ENCODE measurements at places on chromosomes 12 and 14.
A peak's percentile ranks its signal among the peaks of the same experiment; 100 is the strongest.

DNA sequence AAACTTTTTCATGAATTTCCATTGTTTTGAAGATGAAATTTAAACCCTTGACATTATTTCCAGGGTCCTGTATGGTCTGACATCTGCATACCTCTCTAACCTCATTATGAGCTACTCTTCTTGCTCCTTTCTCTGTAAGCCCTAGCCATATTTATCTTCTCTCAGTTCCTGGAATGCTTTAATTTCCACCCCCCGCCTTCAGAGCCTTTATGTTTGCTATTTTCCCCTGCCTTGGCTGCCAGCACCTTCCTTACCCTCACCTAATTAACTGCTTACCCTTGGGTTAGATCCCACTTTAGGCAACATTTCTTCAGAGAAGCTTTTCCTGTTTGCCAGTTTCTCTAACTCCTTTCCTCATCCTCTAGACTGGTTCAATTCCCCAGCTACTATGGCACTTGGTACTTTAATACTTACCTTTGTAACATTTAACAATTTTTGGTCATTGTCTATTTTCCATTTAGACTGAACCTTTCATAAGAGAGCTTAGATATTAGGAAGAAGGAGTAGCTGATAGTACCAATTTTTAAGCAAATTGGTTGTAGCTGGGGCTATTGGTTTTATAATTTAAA, 6.0 kb downstream of the STYX start:
- no peak for DNase-seq

GRCh38 chr12:19138551-19138950, 9.0 kb downstream of the PLEKHA5 start:
- DNase-seq: no peak

DNA sequence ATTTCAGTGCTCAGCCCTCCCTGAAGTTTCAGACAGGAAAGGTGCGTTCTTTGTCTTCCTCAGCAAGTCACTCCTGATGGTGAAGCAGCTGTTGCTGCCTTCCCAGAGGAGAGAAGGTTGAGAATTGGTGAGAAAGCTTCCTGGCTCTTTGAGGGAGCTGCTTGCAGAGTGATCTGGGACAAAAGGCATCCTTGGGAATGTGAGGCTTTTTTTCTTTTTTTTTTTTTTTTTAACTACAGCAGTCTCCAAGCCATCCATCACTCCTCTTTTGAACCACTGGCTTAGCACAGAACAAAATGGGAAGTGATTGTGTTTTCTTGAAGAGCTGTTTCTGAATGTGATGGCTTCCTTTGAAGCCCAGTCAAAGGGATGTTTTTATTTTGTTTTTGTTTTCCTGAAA, 120.4 kb upstream of the LRIG3 start:
- no peak for DNase-seq

- no peak for DNase-seq
Observed at GRCh38 chr12:3000548-3001275, 41.5 kb downstream of the TEAD4 start.

DNA sequence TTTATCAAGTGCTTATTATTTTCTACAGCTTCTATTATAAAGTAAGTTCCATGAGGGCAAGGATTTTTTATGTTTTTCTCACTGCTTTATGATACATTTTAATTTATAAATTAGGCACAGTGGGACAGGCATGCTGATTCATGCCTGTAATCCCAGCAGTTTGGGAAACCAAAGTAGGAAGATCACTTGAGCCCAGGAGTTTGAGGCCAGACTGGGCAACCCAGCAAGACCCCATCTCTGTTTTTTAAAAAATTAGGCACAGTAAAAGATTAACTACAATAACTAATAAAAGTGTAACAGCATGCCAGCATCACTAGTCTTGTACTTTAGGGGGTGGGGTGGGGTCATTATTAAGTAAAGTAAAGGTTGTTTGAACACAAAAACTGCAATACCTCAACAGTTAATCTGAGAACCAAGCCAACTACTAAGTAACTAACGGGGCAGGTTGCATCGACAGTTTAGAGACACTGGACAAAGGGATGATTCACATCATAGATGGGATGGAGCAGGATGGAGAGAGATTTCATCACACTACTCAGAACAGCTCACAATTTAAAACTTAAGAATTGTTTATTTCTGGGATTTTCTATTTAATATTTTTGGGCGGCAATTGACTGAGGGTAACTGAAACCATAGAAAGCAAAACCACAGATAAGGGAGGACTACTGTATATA, 119.5 kb downstream of the PLEKHA5 start:
- DNase-seq: no peak

- no peak for DNase-seq
Observed at GRCh38 chr14:47044841-47045240, 393.3 kb upstream of the RPL10L start.

DNA sequence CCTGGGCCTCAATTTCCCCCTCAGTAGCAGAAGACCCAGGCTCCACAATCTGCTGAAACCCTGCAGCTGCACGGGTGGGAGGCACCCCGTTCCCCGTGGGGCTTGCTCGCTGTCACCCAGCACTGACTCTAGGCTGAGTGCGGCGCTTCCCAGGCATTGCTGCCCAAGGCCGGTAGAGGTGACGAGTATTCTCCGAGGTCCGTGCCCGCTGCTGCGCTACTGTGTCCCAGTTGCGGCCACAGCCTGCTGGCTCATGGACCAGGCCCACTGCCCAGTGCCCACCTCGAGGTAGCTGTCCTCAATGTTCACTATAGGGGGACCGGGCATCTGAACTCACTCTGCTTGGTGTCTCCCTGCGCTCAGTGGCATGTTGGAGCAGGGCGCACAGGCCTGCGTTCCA, 74.7 kb downstream of the GSC start:
- no peak for DNase-seq

- no peak for DNase-seq
Observed at GRCh38 chr14:32434880-32435279, 105.8 kb downstream of the AKAP6 start.

- no peak for DNase-seq
Observed at GRCh38 chr14:22329371-22329770, 259.7 kb downstream of the DAD1 start.

DNA sequence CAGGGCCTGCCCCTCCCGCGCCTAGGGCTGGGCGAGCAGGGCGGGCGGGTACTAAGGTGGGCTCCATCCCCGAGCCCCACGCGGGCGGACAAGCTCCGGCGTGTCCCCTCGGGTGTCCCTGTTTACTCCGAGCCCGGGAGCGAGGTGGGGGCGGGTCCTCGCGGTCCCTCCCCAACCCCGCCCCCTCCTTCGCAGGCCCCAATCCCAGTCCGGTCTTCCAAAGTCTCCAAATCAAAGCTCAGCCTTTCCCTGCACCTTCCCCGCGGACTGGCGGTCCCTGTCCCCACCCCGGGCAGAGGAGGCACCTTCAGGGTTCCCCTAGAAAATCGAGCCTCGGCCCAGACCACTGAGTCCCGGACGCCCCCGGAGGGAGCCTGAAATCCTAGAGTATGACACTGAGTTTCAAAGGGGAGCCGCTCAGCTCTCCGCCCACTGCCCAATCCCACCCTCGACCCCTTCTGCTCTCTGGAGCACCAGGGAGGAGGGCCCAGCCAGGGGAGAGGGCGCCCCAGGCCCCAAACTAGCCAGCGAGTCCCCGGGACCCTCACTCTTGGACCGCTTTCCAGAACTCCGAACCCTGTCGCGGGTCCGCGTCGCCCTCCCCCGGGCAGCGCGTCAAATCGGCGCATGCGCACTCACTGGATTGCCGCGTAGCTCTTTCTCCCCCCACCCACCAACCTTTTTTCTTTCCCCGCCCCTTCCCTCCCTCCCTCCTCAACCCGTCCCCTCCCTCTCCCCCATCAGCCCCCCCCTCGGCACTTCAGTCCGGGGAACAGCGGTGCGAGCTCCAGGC, at the start of gene LRP1:
Gene LRP1, plus strand, starts transcription at position 758 of the 793 bp plus-strand sequence. CDS start 482 bp downstream, outside the sequence.
- peak; percentile 81 for DNase-seq

- DNase-seq: no peak
Observed at GRCh38 chr12:11543457-11544158, 105.9 kb upstream of the ETV6 start.

- DNase-seq: peak; percentile 92
Observed at GRCh38 chr12:56258068-56258819, at the start of gene ANKRD52. ANKRD52 (minus strand) TSS chr12:56258384; CDS start chr12:56258269, 115 bp downstream.

DNA sequence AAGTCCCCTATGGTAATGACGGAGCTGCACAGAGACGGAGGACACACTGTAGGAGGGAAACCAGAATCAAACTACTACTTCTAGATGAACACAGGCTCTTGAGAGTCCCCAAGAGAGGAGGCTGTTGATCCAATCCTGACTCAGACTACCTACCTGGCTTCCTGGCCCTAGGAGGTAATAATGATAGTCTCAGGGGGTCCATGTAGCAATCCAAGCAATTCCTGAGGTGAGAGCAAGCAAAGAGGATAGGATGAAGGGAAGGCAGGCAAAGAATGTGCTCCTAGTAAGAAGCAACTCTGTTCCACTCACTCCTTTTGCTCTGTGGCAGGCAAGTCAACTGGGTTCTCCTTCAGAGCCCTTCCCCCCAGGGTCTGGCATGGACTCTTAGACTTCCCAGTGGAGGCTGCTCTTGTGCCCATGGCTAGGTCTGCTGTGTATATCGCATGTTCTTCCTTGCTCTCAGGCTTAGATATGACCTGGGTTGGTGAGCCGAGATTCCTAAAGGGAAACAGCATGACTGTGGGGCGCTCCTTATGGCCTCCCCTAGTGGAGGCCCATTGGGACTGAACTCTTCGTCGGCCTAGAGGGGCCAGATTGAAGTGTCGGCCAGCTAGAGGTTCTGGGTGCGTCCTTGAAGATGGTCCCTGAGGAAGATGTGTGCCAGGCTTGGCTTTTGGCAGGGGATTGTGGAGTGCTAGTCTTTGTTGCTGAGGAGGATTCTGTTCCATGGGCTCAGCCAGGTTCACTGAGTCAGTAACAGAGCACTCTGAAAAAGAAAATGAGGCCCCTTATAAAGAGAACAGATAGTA, 2.1 kb downstream of the TINF2 start:
- DNase-seq: no peak

GRCh38 chr12:119134284-119135072, 44.3 kb upstream of the HSPB8 start:
- DNase-seq: no peak

GRCh38 chr14:25053585-25053984, 3.6 kb upstream of the STXBP6 start:
- DNase-seq: no peak

DNA sequence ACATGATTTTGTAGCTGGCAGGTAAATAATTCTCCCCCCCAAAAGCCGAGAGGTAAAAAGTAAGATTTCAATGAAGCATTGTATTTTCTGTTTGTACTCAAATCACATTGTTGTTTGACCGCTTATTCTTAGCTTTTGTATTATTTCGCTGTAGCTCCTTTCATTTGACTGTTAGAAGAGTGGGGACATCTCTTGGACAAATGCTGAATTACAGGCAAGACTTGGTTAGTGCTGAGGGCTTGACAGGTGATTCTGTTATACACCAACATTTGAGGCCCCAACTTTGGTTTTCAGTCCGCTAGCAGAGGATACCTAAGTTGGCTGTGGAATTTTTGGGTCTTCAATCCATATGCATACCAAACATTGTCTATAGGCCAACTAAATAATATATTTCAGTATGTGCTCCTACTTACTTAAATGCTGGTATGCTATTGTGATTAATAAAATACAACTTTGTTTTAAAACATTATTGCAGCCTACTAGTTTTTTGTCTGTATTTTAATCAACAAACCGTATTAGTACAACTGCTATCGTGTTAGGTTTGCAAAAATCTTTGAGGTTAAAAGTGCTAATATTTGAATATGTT, 102.2 kb downstream of the ERC1 start:
- DNase-seq: peak; percentile 9

GRCh38 chr12:52358575-52359350, 8.5 kb downstream of the KRT85 start:
- no peak for DNase-seq

DNA sequence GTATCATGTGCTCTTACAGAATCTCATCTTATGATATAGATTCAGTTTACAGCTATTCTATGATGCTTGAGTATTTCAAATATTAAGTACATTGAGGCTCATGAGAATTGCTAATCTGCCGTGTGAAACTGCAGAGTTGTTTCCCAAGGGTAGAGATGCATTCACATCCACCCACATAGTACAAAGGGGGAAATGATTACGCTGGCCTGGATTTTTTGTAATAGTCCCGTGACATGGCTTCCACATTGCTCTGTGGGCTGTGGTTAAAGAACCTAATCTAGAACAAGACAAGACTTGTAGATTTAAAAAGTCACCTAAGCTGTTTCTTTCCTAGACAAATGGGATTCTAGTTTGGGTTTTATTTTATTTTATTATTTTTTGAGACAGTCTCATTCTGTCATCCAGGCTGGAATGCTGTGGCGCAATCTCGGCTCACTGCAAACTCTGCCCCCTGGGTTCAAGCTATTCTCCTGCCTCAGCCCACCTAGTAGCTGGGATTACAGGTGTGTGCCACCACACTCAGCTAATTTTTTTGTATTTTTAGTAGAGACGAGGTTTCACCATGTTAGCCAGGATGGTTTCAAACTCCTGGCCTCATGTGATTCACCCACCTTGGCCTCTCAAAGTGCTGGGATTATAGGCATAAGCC, 13.0 kb upstream of the RIOX1 start:
- DNase-seq: no peak

Data from HuH-7.5 (cell line).